K562 (cell line): ENCODE measurements at places on chromosomes 12 and 14.
A peak's percentile ranks its signal among the peaks of the same experiment; 100 is the strongest.

GRCh38 chr12:50297996-50298395, 14.7 kb upstream of the LIMA1 start:
- DNase-seq, result no peak

- no peak for DNase-seq
These were observed 1324.8 kb downstream of the TMEM121 start for GRCh38 chr14:106850913-106851825.

GRCh38 chr14:106844608-106845285, 1318.4 kb downstream of the TMEM121 start:
- no peak for DNase-seq

DNA sequence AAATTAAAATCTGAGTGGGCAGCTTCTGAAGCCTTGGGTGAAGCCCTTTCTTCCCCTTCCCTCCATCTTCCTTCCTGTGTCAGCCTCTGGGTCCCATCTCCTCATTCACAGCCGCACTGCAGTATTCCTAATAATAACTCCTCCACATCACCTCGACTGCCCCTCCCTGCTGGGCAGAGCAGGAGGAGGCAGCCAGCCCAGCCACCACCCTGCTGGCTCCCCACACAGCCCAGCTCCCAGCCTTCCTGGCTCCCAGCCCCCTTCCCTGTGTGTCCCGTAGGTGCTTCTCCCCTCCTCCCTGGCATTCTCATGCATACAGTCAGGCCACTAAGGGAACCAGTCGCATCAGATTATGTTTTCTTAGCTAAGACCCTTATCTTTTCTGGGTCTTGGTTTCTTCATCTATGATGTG, 3.7 kb downstream of the IFFO1 start:
- no peak for DNase-seq

GRCh38 chr12:91863702-91864101, 281.9 kb downstream of the BTG1 start:
- DNase-seq, result no peak

- DNase-seq, result no peak
These were observed 107.3 kb upstream of the DCN start for GRCh38 chr12:91289906-91290305.

DNA sequence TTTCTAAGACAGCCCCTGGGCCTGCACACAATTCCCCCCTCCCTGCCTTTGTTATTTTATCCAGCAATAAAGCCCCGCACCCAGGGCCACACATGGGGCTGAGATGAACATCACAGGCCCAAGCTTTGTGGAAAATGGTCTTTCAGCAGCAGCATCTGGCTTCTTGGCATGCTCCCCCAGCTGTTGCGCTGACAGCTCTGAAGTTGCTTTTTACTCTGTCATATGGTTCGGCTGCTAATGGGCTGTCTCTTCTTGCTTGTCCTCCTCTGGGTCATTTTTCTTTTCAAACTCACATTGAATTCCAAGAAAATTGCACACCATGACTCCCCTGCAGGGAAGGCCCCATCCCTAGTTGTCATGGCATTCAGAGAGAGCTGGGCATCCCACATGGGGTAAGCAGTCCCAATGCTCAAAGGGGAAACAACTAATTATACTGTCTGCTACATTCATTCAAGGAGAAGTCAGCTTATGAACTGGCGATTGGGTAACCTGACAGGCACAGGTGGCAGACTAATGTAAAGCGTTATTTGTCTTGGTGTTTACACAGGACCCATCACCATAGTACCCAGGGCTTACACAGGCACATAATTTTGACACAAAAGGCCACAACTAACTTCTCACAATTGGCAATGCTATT, 74.0 kb upstream of the CDKN3 start:
- DNase-seq, result no peak

- no peak for DNase-seq
These were observed 90.8 kb downstream of the SSPN start for GRCh38 chr12:26286186-26286585.

DNA sequence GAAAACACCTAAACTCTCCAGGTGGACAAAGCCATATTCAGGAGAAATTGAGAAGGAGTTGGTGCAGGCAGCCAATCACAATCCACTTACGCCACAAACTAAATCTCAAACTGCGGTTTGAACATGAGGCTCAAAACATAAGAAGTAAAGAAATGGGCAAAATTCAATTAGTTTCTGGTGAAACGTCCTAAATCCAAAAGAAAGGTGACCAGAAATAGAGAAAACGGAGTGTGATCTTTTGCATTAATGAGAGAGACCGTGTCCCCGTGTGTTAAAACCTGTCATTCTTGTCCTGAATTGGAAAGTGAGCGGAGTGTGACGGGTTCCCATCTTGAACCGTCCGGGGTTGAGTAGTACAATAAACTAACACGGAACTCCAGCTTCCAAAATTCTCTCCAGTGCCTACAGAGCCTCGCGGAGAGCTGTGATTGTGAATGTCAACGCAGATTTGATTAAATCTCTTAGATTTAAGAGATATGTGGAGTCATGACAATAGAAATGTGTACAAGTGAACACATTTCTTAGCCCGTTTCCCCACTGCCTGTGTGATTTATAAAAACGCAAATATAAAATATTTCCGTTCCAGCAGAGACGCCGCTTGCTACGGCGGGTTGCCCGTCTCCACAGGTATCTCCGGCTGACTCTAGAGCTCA, 595 bp upstream of the METAP2 start:
- DNase-seq, result peak; percentile 42
